ENCODE measurements at places on chromosomes 3 and 15. TPM values are rescaled to one million over a fixed set of nuclear protein-coding genes. Genes with fewer than 3 reads are reported as not detected.

- H3K36me3 ChIP-seq = peaks cover 3% of the 10 kb centered on the region
- no peaks in the 10 kb centered on the region for H3K27me3 ChIP-seq
- DNase-seq = no peak
- no peak overlapping the region for H3K4me3 ChIP-seq
- H3K27ac ChIP-seq = no peak overlapping the region
Measured at GRCh38 chr15:44340410-44340809, 51.9 kb downstream of the GOLM2 start.

- H3K4me1 ChIP-seq = peaks cover under 1% of the 10 kb centered on the region
- H3K36me3 ChIP-seq = no peaks in the 10 kb centered on the region
- no peak overlapping the region for H3K27ac ChIP-seq
- no peaks in the 10 kb centered on the region for H3K27me3 ChIP-seq
Measured at GRCh38 chr3:105829871-105830622, 38.8 kb downstream of the CBLB start.

DNA sequence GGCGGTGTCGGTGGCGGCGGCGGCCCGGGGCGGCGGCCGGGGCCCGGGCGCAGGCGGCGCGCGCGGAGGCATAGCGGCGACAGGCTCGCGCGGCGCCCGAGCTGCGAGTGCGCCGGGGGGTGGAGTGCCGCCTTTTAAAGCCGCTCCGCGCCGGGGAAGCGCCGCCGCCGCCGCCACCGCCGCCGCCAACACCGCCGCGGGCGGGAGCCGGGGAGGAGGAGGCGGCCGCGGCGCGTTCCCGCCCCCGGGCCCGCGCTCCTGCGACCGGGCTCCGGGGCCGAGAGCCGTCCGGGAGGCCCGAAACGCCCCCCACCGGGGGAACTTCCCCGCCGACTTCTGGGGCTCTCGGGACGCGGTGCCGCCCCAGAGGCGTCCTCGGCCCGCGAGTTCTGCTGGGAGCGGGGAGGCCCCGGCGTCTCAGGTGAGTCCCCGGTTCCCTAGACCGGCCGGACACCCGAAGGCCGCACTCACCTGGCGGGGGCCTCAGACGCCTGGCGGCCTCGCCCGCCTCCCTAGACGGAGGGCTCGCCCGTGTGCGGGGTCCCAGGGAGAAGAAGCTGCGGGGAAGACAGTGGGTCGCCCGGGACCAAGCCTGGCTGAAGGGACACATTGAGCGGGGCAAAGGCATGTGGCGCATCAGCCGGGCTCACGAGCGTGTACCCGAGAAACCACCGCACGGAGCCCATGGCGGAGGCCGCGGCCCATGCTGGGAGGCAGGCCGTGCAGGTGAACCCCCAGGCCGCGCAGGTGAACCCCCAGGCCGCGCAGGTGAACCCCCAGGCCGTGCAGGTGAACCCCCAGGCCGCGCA, at the start of gene PCSK6:
Gene PCSK6, minus strand, starts transcription at position 109 of the 809 bp plus-strand sequence. Its CDS starts 37 bp downstream, at position 72.
- H3K27ac ChIP-seq = no peak within 1 kb of the TSS
- H3K4me1 ChIP-seq = peaks cover 21% of the 10 kb centered on the region
- H3K36me3 ChIP-seq = no peaks in the 10 kb centered on the region
- peak; percentile 89 for DNase-seq
- peaks cover 6% of the 10 kb centered on the region for H3K27me3 ChIP-seq

DNA sequence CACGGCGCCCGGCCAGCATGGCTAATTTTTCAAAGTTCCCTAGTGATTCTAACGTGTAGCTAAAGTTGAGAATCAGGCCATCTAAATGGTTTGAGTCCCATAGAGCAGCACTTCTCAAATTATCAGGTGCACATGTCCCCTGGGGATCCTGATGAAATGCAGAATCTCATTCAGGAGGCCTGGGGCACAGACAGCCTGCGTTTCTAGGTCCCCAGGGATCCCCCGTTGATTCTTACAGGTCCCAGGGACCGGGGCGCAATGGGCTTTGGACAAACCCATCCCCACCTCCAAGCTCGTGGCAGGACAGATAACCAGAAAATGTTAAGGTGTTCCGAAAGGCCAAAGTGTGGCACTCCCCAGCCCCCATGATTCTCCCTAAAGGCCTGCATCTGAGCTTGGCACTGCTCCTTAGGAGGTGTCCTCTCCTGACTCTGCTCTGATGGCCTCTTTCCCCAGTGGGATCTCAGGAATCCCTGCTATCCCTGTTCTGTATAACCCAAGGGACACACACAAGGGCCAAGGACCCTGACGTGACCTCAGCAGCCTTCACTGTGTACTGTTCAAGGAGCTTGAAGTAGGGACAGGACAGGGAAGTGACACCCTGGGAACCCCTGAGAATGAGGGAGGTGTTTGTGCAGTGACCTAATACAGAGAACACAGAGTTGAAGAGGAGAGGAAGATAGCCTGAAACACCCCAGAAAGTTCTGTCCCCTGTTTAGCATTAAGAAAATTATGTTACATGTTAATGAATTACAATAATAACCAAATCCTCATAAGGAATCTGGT, 8.0 kb downstream of the LRRK1 start:
- H3K4me1 ChIP-seq = no peaks in the 10 kb centered on the region
- no peak overlapping the region for H3K27ac ChIP-seq
- no peak overlapping the region for H3K4me3 ChIP-seq
- DNase-seq = no peak

- H3K27me3 ChIP-seq = no peaks in the 10 kb centered on the region
- no peak overlapping the region for H3K27ac ChIP-seq
- no peak overlapping the region for H3K4me3 ChIP-seq
- no peak for DNase-seq
- no peaks in the 10 kb centered on the region for H3K36me3 ChIP-seq
Measured at GRCh38 chr15:87211547-87211946, 1045.0 kb downstream of the NTRK3 start.

DNA sequence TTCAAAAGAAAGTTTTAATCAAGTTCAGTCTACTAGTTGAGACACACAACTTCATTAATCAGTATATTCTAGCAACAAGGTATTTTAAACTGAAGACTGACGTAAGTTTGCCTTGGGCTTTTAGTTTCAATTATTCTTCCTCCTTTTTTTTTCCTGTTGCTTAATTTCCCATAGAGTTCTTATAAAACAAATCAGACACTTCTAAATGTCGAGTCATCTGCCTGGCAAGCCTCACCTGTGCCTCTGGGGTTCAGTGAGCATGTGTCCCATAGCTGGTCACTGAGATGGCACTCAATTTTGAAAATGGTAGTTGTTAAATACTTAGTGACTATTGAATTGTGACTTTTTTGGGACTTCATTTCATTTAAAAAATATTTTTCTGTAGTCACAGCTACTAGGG, 27.4 kb downstream of the NKIRAS1 start:
- no peak for DNase-seq
- no peak overlapping the region for H3K27ac ChIP-seq
- H3K4me3 ChIP-seq = no peak overlapping the region
- no peaks in the 10 kb centered on the region for H3K4me1 ChIP-seq
- no peaks in the 10 kb centered on the region for H3K36me3 ChIP-seq

DNA sequence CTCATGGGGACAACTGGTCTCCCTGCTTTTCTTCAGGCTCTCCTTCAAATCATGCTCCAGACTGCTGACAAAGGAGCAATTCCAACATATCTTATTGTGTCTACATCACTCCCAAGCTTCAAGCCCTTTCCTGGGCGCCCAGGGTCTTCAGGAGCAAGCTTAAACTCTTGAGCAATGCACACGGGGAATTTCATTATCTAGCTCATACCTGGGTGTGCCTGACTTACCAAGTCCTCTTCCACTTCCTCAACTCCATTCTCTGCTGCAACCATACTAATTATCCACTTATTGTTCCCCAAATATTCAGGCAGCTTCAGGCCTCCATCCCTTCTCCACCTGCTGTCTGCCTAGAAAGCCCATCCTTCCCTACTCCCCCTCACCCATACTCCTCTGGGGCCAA, 50.6 kb downstream of the B3GNT5 start:
- H3K27ac ChIP-seq = no peak overlapping the region
- H3K4me3 ChIP-seq = no peak overlapping the region
- DNase-seq = no peak
- H3K4me1 ChIP-seq = peaks cover 4% of the 10 kb centered on the region

- no peak overlapping the region for H3K4me3 ChIP-seq
- H3K36me3 ChIP-seq = no peaks in the 10 kb centered on the region
- DNase-seq = peak; percentile 29
Measured at GRCh38 chr15:98085003-98085639, 124.6 kb downstream of the ARRDC4 start.

DNA sequence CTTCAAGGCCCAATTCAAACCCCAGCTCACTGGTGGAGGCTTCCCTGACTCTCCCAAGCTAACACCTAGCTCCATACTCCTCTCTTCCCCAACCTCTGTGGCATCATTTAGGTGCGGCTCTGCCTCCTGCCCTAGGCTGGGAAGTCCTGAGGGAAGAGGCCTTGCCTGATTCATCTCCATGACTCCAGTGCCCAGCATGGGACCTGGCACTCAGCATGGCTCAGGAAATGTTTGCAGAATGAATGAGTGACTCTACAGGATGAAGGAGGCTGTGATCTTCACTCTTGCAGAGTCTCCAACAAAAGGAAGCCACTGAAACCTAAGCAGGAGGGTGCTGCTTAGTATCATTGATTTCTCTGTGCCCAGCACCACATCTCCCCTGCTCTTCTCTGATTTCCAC, 34.5 kb upstream of the INSYN1 start:
- H3K27ac ChIP-seq = no peak overlapping the region
- no peak overlapping the region for H3K4me3 ChIP-seq
- no peaks in the 10 kb centered on the region for H3K4me1 ChIP-seq
- no peaks in the 10 kb centered on the region for H3K36me3 ChIP-seq
- no peaks in the 10 kb centered on the region for H3K27me3 ChIP-seq

GRCh38 chr3:54857343-54857742, 70.5 kb downstream of the LRTM1 start:
- no peaks in the 10 kb centered on the region for H3K4me1 ChIP-seq
- no peaks in the 10 kb centered on the region for H3K27me3 ChIP-seq
- DNase-seq = no peak
- no peak overlapping the region for H3K27ac ChIP-seq
- H3K36me3 ChIP-seq = no peaks in the 10 kb centered on the region
- H3K4me3 ChIP-seq = no peak overlapping the region

DNA sequence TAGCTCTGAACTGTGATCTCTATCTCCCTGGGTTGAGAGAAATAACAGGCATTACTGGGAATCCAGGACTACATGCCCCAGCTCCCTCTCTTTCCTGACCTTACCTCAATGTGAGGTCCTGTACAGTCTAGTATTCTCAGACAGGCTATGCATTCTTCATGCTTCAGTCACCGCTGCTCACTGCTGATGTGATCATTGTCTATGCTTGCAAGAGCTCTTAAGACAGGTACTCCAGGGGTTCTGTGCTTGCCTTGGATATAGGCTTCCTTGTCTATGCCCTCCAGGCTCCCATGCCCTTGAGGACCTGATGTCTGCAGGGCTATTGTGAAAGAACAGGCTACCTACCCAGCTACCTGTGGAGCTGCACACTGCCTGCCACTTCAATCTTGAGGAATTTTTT, 183.6 kb downstream of the MBNL1 start:
- DNase-seq = peak; percentile 61
- no peak overlapping the region for H3K27ac ChIP-seq
- no peaks in the 10 kb centered on the region for H3K27me3 ChIP-seq
- H3K4me3 ChIP-seq = no peak overlapping the region
- H3K4me1 ChIP-seq = peaks cover 11% of the 10 kb centered on the region

GRCh38 chr3:117922039-117922438, 1112.6 kb downstream of the IGSF11 start:
- no peaks in the 10 kb centered on the region for H3K36me3 ChIP-seq
- no peak overlapping the region for H3K4me3 ChIP-seq
- no peak overlapping the region for H3K27ac ChIP-seq
- no peaks in the 10 kb centered on the region for H3K27me3 ChIP-seq
- H3K4me1 ChIP-seq = no peaks in the 10 kb centered on the region

DNA sequence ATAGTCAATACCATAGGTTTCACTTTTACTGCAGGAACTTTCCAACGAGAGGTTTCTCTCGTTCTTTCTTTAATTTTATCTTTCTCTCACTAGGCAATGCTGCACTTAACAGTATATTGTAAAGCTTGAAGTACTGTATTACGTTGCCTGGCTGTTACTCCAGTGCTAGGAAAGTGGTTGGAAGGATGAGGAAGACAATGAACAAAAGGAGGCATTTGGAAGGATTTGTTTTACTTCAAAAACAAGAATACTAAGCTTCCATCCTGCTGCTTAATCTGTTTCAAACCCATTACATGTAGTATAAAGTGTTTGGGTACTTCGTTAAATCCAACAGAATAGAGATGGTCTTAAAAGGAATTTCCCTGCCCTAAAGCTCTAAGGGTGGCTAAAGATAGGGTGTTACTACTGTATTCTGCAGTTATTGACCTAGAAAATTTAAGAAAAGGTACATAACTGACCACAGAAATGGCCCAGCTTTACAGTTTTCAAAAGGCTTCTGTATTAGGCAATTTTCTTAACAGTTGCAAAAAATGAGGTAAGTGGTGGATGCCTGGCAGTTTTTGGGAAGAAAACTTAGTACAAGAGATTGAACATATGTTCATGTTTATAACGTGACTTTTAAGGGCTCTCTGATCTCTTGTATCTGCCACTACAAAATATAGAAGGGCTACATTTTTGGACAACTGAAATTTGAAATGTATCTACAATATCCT, 785 bp upstream of the IFT57 start:
- H3K27ac ChIP-seq = peak overlapping the region; percentile 92
- H3K36me3 ChIP-seq = no peaks in the 10 kb centered on the region
- H3K4me1 ChIP-seq = peaks cover 24% of the 10 kb centered on the region
- DNase-seq = no peak

GRCh38 chr3:53079791-53080555, 34.1 kb upstream of the SFMBT1 start:
- DNase-seq = no peak
- no peaks in the 10 kb centered on the region for H3K27me3 ChIP-seq
- H3K4me3 ChIP-seq = no peak overlapping the region
- no peaks in the 10 kb centered on the region for H3K4me1 ChIP-seq

- peak overlapping the region; percentile 69 for H3K27ac ChIP-seq
- H3K36me3 ChIP-seq = no peaks in the 10 kb centered on the region
- H3K4me1 ChIP-seq = peaks cover 23% of the 10 kb centered on the region
Measured at GRCh38 chr3:45054196-45054857, 28.2 kb downstream of the CLEC3B start.

GRCh38 chr15:68979006-68979405, 35.5 kb upstream of the NOX5 start:
- no peak overlapping the region for H3K4me3 ChIP-seq
- H3K27ac ChIP-seq = no peak overlapping the region
- no peaks in the 10 kb centered on the region for H3K27me3 ChIP-seq
- no peaks in the 10 kb centered on the region for H3K4me1 ChIP-seq
- DNase-seq = no peak
- H3K36me3 ChIP-seq = no peaks in the 10 kb centered on the region

DNA sequence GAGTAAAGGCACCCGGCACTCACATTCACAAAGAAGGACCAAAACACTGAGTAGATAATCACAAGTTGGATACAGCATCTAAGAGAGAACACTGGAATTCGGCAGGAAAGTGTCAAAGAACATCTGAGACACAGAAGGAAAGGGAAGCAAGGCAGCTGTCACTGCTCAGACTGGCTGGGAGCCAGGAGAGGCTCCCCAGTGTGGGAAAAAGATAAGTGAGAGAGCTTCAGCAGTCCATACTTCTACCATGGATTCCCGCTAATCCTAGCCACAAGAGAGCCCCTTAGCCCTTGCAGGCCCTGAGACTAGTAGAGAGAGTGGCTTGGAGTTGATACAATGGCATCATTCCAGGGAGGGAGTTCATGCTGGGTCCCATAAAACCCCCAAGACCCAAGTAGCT, 36.7 kb upstream of the CP start:
- no peak overlapping the region for H3K27ac ChIP-seq
- no peaks in the 10 kb centered on the region for H3K4me1 ChIP-seq
- no peak for DNase-seq
- H3K27me3 ChIP-seq = no peaks in the 10 kb centered on the region
- H3K36me3 ChIP-seq = no peaks in the 10 kb centered on the region

ZNF80 gene
- total RNA-seq = not detected

SCG3 gene
- total RNA-seq = 0.40 TPM

CLDN18 gene
- total RNA-seq = 497 TPM

DGKG gene
- 5.5 TPM for total RNA-seq

HTR3E gene
- total RNA-seq = not detected
